ENCODE measurements at places on chromosomes 7 and 10.

- peak; percentile 83 for DNase-seq
These were observed 172.6 kb upstream of the TNRC18 start for GRCh38 chr7:5596046-5596895.

DNA sequence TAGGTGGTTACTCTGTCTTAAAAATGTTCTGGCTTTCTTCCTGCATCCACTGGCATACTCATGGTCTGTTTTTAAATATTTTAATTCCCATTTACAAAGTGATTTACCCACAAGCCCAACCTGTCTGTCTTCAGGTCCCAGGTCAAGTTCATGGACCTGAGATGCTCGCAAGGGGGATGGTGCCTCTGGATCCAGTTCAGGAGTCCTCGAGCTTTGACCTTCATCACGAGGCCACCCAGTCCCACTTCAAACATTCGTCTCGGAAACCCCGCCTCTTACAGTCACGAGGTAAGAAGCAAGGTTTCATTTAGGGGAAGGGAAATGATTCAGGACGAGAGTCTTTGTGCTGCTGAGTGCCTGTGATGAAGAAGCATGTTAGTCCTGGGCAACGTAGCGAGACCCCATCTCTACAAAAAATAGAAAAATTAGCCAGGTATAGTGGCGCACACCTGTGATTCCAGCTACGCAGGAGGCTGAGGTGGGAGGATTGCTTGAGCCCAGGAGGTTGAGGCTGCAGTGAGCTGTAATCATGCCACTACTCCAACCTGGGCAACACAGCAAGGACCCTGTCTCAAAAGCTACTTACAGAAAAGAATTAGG, 8.7 kb downstream of the ZKSCAN1 start:
- no peak for DNase-seq

DNA sequence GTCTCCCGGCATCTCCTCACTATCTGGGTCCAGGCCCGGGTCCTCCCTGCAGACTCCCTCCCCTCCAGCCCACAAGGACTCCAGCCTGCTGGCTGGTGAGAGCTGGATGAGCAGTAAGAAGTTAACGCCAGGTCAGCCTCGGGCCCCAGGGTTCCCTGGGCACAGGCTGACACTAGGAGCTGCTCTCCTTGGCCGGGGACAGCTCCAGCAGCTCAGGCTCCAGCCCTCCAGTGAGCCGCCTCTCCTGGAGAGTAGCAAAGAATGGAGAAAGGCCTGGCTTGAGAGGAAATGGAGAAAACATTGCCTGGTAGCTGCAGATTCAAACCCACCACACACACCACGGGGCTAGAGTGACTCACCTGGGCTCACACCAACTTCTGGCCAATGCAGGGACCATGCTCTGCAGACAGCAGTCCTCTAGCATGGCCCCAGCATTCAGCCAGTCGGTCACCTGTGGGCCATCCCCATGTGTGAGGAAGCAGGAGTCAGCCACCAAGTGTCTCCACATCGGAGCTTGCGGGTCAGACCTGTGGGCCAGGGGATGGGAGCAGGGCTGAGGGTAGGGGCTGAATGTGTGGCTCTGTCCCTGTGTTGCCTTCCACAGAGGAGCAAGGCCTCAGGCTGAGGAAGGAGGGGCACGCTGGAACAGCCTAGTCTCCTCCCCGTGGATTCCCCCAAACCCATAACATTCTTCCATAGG, 6.5 kb downstream of the SAP25 start:
- no peak for DNase-seq

DNA sequence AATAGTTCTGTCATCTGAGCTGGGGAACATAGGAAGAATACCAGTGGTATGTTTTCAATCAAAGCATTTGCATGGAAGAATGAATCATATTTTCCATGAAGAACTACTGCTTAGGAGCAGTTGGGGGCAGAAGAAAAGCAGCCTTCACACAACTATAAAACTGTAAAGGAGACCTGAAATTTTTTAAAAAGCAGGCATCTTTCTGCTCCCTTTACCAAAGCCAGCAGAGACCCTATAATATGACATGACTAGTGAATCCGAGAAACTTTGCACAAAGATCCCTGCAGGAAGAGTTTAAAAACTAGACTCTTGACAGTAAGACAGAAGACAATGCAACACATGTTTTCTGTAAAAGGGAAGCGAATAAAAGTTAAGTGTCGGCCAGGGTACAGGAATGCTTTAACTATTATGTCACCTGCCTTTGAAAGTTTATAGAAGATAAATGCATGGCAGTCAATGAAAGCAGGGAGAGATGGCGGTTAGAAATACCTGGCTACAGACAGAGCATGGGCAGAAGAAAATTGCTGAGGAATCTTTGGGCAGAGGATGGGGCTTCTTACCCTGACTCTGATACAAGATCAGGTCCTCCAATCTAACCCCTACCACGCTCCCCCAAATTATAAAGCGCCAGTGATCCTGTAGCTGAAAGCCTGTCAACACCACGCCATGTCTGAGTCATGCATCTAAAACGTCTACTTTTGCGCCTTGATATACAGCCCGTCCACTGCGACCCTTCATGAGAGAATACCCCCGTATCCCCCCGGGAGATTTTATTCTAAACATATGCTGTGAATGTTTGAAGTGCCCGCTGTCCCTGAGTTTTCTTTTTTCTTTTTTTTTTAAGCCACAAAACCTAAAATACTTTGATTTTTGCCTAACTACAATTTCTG, 93.1 kb downstream of the GLI3 start:
- DNase-seq, result peak; percentile 35

DNA sequence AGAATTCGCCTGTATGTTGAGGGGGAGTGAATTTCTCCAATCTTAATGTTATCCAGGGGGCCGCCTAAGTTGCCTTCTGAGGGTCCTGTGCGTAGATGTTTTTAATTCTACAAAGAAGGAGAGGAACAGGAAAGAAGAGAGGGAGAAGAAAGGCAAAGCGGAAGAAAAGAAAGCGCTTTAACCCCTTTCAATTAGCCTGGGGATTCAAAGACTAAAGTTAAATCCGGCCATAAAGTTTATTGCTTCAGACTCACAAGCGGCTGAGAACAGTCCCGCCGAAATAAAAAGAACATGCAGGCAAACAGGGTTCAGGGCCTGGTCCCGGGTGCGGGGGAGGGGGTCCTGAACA, 4.5 kb downstream of the HOXA5 start:
- no peak for DNase-seq

- no peak for DNase-seq
These were observed 40.9 kb upstream of the ZNF365 start for GRCh38 chr10:62333135-62333889.

DNA sequence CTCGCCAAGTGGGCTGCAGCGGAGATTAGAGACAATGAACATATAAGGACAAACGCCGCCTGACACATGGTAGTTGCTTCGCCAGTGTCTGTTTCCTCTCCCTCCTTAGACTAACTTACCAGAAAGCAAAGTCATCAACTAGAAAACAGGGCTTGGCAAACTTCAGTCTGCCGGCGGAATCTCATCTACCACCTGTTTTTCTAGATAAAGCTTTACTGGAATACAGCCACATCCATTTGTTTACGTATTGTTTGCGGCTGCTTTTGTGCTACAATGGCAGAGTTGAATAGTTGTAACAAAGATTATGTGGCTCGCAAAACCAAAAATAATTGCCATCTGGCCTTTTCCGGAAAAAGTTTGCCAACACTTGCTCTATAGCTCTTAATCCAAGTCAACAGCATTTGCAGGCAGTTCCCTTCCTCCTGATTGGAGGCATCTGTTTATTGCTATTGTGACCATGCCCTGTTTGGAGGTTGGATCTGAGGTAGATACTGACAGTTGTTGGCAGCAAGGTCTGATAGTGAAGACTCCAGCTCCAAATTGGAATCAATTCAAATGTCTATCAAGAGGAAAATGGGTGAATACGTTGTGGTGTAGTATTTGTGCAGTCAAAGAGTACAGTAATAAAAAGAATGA, 260.6 kb downstream of the POU6F2 start:
- DNase-seq, result no peak
